Dorsolateral prefrontal cortex (tissue), 122 donors: ENCODE measurements at places on chromosomes 4 and X.

- peak; percentile 26 for DNase-seq
These were observed 92.6 kb downstream of the NXF2 start for GRCh38 chrX:102339312-102340298.

DNA sequence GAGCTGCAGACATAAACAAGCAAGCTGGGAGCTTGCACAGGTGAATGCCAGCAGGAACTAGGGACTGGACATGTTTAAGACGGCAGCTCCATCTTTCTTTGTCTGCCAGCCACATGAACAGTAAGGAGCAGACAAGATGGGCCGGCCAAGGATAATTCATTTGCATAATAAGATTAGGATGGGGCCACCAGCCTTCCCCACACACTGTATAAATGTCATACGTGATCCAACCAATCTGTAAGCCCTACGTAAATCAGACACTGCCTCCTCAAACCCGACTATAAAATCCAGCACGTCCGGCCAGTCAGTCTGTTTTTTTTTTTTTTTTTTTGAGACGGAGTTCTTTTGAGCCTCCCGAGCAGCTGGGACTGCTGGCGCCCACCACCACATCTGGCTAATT, 75.6 kb upstream of the BOD1L1 start:
- no peak for DNase-seq

- DNase-seq, result peak; percentile 50
These were observed 102.4 kb downstream of the CLNK start for GRCh38 chr4:10582059-10582686.

DNA sequence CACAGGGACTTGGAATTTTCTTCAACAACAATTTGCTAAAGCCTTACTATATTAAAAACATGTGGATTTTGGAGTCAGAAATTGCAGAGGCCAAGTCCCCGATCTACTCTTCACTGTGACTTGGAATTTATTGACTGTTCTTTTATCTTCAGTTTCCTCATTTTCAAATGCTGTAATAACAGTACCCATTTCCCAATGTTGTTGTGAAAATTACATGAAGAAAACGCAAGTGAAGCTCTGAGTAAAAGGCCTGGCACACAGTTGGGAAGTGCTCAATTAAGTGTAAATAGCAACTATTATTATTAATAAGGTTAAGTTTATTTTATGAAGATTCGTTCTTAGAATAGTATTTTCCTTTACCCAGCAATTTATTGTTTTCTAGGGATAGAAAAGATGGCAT, 15.7 kb downstream of the STBD1 start:
- no peak for DNase-seq

DNA sequence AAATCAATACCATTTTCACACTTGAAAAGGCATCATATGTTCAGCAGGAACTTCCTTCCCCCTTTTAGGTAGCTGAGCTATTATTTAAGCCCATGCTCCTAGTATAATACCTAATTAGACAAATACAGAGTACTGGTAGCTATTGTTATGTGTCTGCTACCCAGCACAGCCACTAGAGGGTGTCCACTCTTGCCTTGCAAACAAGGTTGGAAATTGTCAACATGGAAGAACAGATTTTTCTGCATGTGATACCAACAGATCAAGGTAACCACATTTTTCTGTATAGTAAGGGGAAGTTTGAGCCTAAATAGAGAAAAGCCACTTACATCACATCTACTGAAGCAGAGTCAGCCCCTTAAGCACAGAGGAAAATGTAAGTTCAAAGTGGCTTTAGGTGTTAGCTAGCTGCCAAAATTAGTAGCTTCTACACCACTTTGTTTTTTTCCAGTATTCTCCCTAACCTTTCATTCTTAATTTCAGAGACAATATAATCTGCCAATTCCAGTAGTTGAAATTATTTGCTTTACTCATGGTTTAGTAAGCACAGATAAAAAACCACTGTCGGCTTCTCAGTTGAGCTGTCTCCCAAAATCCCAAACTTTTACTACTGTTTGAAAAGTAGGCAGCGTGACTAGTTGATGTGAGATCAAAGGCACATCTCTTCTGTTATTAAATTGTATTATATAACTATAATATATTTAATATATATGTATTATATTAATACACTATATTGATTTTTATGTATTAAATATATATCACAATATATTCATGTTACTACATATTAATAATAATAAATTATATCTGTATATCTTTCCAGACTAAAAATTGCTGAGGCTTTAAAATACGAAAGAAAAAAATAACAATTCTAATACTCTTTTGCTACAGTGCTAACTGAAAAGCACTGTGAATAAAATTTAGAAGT, 38.2 kb downstream of the EDNRA start:
- DNase-seq, result peak; percentile 81

- no peak for DNase-seq
These were observed 28.1 kb downstream of the ABLIM2 start for GRCh38 chr4:8130346-8131066.

DNA sequence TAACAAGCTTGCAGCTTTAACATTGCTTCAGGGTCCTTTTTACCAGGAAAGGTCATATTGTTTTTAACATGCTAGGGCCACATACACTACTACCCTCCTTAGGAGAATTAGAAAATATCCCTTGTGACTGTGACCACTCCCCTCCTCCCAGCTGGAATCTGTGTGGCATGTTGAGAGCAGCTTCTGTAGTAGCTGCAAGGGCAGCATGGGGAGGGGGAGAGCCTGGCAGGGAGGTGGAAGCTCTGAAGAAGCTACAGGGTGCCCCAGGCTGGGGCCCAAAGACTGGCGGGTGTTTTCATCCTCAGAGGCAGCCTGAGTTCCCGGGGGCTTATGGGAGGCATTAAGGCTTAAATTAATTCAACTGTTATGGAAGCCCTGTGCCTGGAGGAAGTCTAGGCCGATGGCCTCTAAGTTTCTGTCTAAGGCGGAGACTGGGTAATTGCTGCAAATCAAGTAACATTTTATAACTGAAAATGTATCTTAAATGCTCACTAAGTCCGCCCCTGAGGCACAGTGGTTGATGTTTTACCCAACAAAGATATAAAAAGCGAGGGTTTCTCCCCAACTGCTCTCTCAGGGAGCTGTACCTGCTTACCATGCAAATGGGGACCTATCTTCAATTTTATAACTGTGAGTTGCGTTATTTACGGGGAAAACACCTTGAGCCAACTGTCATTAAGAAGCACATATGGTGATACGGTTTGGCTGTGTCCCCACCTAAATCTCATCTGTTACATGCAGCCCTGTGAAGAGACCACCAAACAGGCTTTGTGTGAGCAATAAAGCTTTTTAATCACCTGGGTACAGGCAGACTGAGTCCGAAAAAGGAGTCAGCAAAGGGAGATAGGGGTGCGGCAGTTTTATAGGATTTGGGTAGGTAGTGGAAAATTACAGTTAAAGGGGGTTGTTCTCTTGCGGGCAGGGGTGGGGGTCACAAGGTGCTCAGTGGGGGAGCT, 37.4 kb upstream of the STS start:
- DNase-seq, result no peak

GRCh38 chrX:105646592-105647372, 175.6 kb upstream of the NRK start:
- DNase-seq, result no peak

- DNase-seq, result no peak
These were observed 8.9 kb downstream of the ZIC3 start for GRCh38 chrX:137574784-137575293.

GRCh38 chr4:140308366-140309123, 64.9 kb upstream of the SCOC start:
- DNase-seq, result peak; percentile 88

DNA sequence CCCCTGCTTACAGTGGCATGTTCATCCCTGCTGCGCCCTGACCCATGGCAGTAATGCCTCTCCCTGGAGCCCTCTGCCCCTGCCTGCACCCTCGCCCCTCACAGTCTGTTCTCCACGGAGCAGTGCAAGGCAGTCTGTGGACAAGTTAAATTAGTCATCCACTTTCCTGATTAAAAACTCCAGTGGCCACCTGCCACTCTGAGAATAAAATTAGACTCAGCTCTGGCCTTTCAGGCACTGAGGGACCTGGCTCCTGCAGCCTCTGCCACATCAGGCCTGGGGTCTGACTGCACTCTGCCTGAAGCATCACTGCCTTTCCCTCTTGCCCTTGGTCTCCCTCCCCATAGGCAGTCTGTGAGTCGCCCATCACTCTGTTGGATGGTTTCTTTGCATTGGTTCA, 53.6 kb downstream of the GRK4 start:
- DNase-seq, result no peak

GRCh38 chr4:187127456-187127855, 403.8 kb upstream of the FAT1 start:
- DNase-seq, result no peak

DNA sequence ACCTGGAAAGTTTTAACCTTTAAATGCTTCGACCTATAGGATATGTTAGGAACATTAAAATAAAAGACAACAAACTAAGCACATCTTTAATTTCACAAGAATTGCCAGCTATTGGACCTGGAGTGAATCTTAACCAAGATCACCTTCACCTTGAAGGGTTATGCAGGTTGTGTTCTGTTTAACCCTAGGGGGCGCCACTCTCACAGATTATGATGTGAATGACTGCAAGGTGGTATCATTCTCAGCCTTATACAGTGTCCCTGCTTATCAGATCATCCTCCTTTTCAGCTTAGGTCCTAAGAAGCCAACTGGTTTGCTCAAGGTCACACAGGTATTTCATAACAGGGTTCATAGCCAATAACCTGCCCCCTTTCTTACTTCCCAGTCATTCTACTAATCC, 23.5 kb downstream of the INTS6L start:
- DNase-seq, result no peak

DNA sequence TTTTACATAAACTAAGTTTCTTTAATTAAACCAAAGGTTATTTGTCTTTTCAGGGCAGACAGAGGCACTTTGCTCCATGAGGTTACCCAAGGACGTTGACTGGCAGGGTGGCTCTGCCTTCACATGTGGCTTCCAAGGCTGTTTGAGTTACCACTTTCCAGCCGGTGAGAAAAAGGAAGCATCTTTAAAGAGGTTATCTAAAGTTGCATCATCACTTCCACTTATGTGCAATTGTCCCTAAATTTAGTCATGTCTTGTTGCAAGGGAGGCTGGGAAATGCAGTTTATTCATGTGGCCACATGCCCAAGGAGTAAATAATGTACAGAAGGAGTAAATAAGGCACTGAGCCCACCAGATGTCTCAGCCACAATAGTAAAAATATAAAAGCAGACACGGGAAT, 29.0 kb upstream of the RAP1GDS1 start:
- no peak for DNase-seq

- DNase-seq, result no peak
These were observed 75.7 kb upstream of the LRPAP1 start for GRCh38 chr4:3607690-3608552.

- DNase-seq, result no peak
These were observed 142.7 kb downstream of the CPEB2 start for GRCh38 chr4:15144967-15145295.

DNA sequence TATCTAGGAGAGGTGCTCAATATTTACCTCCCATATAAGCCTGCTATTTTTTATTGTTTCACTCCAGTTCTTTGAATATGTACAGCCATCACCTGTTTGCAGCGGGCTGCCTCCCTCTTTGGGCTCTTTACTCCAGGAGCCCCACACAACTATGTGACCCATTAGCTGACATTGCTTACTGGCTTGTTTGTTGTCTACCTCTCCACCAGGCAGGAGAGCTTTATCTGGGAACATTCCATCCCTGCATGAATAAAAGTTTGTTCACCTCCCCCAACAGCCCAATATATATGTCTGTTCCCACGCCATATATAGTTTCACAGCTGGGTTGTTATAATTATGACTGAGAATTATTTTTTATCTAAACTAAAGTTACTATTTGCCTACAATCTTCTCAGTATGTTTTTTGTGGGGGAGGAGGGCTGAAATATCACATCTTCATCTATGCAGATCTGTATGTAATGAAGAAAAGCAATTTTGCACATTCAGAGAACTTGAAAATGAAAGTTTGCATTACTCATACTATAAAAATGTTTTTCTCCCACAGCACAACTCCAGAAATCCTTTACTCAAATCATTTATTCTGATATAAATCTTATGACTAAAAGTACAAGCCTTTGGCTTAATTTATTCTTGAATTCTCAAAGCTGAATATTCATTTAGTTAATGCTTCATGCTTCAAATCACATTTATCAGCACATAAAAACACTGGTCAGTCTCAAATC, 61.2 kb upstream of the DAPP1 start:
- DNase-seq, result no peak

DNA sequence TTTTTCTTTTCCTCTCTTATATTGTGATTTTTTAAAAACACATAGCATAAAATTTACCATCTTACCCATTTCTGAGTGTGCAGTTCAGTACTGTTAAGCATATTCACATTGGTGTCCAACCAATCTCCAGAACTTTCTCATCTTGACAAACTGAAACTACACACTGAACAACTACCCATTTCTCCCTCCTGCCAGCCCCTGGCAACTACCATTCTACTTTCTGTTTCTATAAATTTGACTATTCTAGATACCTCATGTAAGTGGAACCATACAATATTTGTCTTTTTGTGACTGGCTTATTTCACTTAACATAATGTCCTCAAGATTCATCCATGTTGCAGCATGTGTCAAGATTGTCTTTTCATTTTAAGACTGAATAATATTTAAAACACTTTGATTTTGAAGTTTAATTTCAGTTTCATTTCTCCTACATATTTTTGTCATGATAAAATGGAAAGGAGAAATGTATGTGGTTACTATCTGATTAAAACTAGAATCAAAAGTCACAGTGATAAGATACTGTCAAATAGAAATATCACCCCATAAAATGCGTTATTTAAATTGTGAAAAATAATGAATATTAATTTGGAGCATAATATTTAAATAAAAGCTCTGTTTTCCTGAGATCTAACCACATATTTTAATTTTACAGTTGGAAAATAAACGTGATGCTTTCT, 122.8 kb downstream of the DIPK2B start:
- DNase-seq, result no peak

GRCh38 chr4:152257601-152258066, 278.3 kb downstream of the FBXW7 start:
- DNase-seq, result no peak
